Stimulated activated CD4-positive, alpha-beta T cell treated with anti-CD3 and anti-CD28 coated beads, Interleukin-1b, Interleukin-23, amount 100 ng/mL, for 4 hours (primary cell): ENCODE measurements at places on chromosomes 2 and 18.

DNA sequence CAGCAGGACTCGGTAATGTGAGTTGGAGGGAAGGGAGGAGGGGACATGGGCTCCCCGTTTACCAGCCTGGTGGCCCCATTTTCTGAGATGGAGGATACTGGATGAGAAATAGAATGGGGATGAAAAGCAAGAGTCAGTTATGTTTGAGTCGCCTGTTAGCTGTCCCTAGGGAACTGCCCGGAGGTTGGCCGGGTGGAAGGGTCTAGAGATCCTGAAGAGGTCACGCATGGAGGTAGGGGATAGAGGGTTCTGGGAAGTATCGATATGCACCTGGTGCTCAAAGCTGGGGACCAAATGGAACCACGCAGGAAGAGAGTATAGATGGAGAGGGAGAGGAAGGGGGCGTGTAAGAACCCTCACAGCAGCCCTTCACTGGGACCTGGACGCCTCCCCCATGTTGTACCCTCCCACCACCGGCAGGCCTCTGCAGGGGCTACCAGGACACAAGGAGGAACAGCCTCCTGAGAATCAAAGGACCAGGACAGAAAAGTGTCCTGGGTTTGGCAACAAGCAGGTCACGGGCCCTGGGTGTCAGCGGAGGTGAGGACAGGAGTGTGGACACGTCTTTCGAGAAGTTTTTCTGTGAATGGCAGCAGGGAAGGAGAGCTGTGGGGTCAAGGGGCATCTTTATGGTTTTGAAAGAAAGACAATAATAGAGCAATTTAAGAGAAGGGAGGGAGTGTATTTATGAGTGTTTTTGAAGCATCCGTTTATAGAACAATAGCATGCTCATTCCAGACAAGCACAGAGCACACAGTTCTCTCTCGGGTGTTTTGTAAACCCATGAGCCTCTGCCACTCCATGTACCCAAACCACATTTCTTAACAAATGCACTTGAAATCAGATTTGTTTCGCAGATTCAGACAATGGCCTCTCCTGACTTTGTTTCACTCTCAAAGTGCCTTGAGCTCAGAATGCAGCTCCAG lies 132.2 kb downstream of the SMAD7 start:
- no peak for DNase-seq

- no peak for DNase-seq
These were observed 108.8 kb downstream of the SLC4A3 start for GRCh38 chr2:219736209-219736608.

DNA sequence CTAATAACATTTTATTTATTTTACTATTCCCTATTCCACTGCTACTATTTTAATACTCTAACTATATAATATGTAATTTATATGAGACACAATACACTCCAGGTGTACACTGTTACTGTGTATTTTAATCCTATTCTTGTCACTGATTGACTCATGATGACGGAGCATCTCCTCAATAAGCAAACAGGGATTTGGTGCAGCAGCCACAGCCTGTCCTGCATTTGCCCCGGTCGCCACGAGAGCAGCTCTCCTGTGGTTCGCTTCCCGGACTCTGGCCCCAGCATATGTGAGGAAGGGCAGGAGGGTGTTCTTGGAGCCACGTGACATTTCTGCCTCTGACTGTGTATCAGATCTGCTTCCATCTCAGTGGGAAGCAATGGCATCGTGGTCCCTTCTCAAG lies 74.1 kb upstream of the PXDN start:
- DNase-seq, result no peak

- DNase-seq, result no peak
These were observed 356.7 kb downstream of the NYAP2 start for GRCh38 chr2:225756198-225756597.

- DNase-seq, result no peak
These were observed 411.1 kb downstream of the RAD51AP2 start for GRCh38 chr2:17107151-17107550.

- no peak for DNase-seq
These were observed 1115.9 kb upstream of the ZEB2 start for GRCh38 chr2:145635706-145636427.

DNA sequence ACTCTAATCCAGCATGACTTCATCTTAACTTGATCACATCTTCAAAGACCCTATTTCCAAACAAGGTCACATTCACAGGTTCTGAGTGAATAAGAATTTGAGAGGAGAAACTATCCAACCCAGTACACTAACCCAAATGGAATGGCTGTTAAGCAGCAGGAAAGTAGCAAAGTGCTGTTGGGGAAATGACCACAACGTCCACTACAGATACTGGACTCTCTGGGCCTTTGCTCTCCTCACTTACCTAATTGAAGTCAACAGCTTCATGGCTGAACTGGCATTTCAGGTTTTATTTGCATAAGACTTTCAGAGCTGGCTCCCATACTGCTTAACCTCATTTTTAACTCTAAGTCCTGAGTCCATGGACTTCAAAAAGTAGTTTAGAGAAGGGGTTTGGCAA lies 38.0 kb upstream of the ACVR2A start:
- DNase-seq, result no peak

DNA sequence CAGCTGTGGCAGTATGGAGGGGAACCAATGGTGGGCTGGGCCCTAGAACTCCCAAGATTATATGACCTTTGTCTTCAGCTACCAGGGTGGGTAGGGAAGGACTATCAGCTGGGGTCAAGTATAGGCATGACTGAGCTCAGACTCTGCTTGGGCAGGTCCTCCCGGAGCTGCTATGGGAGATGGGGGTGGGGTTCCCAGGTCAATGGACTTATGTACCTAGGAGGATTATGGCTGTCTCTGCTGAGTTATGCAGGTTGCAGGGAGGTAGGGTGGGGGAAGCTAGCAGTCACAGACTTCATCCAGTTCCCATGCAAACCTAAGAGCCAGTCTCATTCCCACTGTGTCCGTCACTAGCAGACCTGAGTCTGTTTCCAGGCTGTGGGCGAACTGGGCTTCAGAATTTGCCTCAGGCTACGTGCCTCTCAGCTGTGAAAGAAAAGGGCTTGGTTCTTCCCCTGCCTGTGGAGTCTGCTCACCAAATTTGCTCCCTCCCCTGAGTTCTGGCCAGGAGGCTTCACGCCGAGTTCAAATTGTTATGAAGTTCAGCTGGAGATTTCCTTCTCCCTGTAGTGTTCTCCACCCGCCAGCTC lies 985.8 kb upstream of the NRXN1 start:
- DNase-seq, result no peak
